ENCODE measurements at places on chromosomes 4 and X.

- no peak for DNase-seq
These were observed 1648.0 kb downstream of the STIM2 start for GRCh38 chr4:28508636-28509035.

GRCh38 chr4:182831376-182831775, 85.8 kb downstream of the DCTD start:
- no peak for DNase-seq

DNA sequence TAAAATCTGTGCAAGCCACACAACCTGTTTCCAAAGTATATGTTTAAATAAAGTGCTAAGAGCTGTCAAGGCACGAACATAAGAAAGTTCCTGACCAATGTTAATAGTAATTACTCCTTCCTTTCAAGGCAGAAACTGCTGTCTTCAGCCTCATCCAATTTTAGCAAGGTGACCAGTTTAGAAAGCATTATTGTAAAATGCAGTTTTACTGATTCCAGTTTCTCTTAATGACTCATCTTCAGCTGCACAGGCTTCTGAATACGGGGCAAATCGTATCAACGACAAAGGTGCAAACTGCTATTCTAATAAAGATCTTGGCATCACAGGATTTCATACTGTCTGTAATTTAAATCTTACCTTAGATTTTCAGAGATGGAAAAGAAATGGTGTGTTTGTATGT, 87.5 kb downstream of the PPP3CA start:
- no peak for DNase-seq

DNA sequence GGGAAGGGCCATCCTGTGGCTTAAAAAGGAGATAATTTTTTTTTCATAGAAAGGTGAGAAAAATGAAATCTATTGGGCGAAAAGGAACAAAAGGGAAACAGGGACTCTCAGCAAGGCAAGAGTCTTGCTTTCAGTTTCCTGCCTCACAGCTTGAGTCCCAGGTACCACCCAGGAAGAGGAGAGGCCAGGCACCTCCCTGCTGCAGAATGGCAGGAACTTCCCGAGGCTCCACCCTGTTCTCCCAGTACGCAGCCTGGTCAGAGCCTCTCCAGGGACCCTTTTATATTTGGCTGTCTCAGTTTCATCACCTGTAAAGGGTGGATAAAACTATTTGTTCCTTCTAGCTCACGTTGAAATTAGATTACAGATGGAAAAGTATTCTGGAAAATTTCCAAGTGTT, 33.8 kb downstream of the UCHL1 start:
- no peak for DNase-seq

GRCh38 chr4:171602638-171603355, 210.4 kb upstream of the GALNTL6 start:
- DNase-seq, result no peak

DNA sequence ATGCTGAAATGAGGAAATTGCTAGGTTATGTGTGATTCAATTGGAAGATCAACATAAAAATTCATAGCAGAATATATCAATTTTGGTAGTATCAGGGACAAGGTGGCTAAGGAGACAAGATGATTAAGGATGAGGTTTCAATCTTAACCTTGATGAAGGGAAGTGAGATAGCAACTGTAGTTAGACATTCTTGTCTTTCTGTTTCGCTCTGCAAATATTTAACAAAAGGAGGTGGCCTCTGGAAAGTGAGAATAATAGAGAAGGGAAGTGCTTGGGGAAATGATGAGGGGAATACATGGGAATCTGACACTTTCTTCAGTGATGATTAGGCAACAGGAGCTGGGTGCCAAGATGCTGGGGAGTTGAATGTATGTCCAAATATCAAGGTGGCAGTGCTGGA, 337.1 kb upstream of the PUDP start:
- no peak for DNase-seq

- DNase-seq, result peak; percentile 23
These were observed 155.2 kb upstream of the MSX1 start for GRCh38 chr4:4704267-4704666.
